ENCODE measurements at places on chromosomes 1 and 21. TPM values are rescaled to one million over a fixed set of nuclear protein-coding genes. Genes with fewer than 3 reads are reported as not detected.

- DNase-seq, result no peak
Measured at GRCh38 chr1:84800090-84801073, 92.6 kb downstream of the LPAR3 start.

DNA sequence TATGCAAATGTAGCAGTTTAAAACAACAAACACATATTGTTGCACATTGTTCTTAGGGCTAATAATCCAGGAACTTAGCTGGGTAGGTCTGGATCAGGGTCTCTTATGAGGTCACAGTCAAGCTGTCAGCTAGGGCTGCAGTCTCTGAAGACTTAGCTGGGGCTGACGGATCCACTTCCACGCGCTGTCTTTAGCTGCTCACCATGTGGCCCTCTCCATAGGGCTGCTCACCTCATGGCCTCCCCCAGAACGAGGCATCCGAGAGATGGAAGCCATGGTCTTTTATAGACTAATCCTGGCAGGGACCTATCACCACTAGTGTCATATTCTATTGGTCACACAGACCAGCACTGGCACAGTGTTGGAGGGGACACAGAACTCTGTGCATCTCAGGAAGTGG is 8.7 kb upstream of the OXCT2 start:
- no peak for DNase-seq

DNA sequence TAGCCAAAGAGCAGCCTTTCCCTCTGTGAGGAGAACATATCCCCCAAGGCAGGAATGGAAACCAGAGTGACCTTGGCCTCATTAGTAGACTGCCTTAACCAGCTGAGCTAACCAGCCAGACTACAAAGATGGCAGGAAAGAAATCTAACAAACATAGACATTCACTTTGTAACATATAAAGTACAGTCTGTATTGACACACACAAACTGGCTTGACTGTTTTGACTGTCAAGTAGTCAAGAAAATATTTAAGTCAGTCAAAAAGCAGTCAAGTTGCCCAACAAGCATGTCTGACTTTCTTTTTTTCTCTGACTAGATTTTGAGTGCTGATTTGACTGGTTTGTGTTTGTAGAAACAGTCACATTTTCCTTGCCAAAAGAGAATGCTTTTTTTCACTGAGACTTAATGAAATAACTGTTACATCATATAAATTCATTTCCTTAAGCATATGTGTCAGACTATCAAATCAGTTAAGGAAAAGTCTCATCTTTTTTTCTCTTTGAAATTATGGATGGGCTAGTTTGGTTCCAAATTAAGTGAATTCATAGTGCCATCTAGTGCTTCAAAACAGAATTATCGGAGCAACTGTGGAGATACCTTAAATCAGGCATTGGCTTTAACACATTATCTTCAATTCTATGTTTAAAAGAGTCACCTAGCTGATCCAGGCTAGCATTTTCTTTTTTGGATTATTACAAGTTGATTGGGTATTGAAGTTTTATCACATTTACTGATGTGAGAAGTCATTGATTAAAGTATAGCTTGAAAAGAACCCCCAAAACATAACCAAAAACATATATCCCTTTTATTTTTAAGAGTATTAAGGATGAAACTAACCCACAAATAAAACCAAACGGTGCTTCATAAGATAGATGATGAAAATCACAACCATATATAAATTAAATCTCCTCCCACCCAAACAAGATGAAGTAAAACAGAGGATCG is 75.0 kb downstream of the ATP6V1G3 start:
- no peak for DNase-seq

DNA sequence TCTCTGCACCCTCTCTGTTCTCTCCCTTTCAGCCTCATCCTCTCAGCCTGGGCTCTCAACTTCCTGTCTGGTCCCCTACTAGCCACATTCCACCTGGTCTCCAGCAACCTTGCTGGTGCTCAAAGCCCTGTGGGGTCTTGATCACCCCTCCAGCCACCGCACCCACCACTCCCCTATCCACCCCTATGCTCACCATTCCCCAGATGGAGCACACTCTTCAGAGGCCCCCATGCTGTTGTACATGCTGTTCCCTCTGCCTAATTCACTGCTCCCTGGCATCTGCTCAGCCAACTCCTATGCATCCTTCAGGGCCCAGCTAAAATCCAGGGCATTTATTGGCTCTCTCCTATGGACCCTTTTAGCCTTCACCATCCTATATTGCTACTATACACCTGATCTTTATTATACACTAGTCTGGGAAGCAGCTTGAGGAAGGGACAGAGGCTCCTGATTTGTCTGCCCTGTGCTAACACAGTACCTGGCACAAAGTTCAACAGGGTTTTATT is 81.0 kb downstream of the GLIS1 start:
- no peak for DNase-seq

DNA sequence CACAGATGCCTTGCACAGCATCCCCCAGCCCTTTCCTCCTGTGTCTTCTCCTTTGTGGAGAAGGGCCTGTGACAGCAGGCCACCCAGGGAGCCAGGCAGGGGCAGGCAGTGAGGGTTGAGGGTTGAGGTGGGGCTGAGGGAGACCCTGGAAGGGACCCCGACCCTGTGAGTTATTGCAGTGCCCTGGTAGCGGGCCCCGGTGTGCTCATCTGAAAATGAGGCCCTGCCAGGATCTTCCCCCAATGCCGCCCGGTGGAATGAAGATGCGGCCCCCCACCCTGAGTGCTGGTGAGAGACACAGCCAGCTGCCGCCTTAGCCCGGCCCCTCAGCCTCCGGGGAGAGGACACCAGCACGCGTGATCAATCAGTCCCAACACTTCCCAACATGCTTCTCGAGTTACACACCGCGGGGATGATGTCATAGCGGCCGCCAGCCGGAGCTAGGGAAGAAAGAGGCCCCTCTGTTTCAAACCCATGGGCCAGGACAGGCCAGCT is 36.2 kb upstream of the ACTRT2 start:
- DNase-seq, result no peak

- no peak for DNase-seq
Measured at GRCh38 chr1:220153147-220153546, 59.2 kb downstream of the IARS2 start.

GRCh38 chr1:12591267-12591938 is 26.6 kb downstream of the DHRS3 start:
- peak; percentile 70 for DNase-seq

GRCh38 chr1:245221805-245222204 is 67.0 kb downstream of the KIF26B start:
- no peak for DNase-seq

- no peak for DNase-seq
Measured at GRCh38 chr1:100164216-100164615, 13.8 kb downstream of the LRRC39 start.

DNA sequence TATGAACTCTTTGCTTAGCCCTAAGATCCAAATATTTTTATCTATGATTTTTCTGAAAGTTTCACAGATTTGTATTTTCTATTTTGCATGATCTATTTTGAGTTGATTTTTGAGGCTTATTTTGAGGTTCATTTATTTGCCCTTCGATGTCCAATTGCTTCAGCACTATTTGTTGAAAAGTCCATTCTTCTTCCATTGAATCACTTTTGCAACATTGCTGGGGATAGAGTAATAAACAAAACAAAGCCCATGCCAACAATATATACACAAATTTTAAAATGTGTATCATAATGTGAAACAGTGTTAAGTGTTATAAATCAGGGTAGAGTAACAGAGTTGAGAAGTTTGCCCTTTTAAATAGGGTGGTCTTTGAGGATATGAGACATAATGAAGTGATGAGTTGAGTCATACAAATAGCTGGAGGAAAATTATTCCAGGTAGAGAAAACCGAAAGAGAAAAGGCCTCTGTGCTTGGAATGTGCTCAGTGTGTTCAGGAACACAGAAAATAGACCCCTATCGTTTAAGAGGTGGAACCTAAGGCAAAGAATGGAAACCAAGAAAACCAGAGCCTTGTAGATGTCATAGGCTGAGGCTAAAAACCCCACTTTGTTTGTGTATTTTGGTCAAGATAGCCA is 172.7 kb upstream of the NR5A2 start:
- no peak for DNase-seq

DNA sequence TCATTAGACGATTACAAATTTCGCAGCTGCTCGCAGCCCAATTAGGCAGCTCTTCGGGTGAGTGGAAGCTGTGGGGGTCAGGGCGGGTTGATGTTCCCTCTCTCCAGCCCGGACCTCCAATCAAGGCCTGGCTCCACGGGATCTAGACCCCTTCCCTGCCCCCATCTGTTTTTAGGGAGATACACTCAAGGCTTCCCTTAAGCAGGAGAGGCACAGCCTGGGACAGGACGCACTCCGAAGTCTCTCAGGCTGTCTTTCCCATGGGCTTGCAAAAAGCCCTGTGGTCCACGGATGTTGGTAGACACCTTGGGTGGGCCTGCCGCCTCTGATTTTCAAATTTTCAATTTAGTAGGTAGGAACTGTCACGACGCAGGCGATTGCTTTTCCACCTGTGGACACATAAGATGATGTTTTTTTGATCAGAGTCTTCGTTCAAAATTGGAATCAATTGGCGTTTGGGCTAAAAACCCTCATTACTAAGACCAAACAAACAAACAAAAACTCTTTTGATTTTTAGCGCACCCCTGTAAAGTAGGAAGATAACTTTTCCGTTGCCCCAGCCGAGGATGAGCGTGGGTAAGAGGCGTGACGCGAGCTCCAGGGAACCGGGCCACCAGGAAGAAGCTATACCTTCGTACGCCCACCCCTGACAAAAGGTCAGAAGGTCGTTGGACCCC is 2.5 kb upstream of the LHX8 start:
- DNase-seq, result no peak

GRCh38 chr1:59096501-59096900 is 200.4 kb upstream of the FGGY start:
- peak; percentile 52 for DNase-seq

- DNase-seq, result no peak
Measured at GRCh38 chr21:45932922-45933502, 48.6 kb upstream of the COL6A1 start.

The MTX1 gene
- total RNA-seq, result 19.3 TPM

The CFHR5 gene
- not detected for total RNA-seq

The MAP1LC3C gene
- total RNA-seq, result 0.35 TPM

The FHAD1 gene
- total RNA-seq, result 1.0 TPM

The ITLN2 gene
- not detected for total RNA-seq

The TBX15 gene
- 0.49 TPM for total RNA-seq
